Osteocyte (in vitro differentiated cells): ENCODE measurements at places on chromosomes 1 and 21. TPM values are rescaled to one million over a fixed set of nuclear protein-coding genes. Genes with fewer than 3 reads are reported as not detected.

The KCNC4 gene
- total RNA-seq: 1.1 and 2.0 TPM in 2 replicates

The RNU1-2 gene
- 2,650 and 2,859 TPM in 2 replicates for total RNA-seq

The FAM163A gene
- not detected in 2 replicates for total RNA-seq

The FOXO6 gene
- total RNA-seq: 0.81 and 0.99 TPM in 2 replicates

The ZNF362 gene
- total RNA-seq: 97.0 and 110 TPM in 2 replicates

- no peak for DNase-seq
Measured at GRCh38 chr1:151513626-151514121, 2.5 kb downstream of the CGN start.

GRCh38 chr1:207969528-207969927 lies 58.6 kb upstream of the CD34 start:
- no peak for DNase-seq

- no peak for DNase-seq
Measured at GRCh38 chr1:1550591-1551432, 10.4 kb upstream of the TMEM240 start.

GRCh38 chr1:81547912-81548303 lies 252.8 kb upstream of the ADGRL2 start:
- no peak for DNase-seq

DNA sequence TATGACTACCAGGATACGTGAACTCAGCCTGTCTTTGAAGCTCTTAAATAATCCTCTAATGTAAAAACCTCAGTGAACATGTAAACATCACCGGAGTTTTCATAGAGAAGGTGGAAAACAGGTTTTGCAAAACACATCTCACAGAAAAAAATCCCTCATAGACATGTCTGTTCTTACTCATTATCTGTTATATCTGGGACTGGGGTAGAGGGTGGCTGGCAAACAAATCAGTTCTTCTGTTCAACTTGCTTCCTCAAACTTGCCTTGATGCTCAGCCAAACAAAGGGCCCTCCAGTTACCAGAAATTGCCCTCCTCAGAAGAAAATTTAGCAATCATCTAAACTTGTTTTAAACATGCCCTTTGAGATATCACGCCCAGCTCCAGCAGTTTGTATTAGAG lies 66.1 kb upstream of the CXADR start:
- no peak for DNase-seq

GRCh38 chr21:14482165-14482564 lies 64.0 kb downstream of the SAMSN1 start:
- no peak for DNase-seq

DNA sequence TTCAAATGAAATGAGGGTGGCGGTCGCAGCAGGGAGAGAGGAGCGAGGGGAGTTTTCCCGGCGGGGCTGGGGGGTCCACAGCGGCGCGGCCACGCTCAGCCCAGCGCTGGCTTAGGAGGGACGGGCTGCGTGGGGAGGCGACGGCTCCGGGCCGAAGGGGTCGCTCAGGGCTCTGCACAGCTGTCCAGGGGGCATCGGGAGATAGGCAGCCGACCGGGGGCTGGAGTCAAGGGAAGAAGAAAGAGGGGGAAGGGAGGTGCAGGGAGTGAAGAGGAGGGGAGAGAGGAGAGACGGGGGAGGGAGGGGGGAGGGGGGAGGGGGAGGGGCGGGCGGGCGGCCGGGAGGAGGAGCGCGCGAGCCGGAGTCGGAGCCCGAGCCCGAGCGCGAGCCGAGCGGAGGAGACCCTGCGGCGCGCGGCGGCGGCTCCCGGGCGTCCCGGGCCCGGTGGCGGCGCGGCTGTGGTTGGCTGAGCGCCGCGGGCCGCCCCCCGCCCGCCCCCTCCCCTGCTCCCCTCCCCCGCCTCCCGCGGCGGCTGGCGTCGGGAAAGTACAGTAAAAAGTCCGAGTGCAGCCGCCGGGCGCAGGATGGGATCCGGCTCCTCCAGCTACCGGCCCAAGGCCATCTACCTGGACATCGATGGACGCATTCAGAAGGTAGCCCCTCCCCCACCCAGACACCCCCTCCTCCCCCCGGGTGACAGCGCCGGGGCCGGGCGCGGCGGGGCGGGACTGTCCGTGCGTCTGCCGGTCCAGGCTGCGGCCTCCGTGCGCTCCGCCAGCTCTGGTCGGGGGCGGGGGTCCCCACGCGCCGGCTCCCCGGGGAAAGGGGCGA lies at the start of gene PDE9A:
PDE9A (plus strand) TSS at position 391 of the 831 bp plus-strand sequence; CDS start at position 585, 194 bp downstream.
- no peak for DNase-seq

DNA sequence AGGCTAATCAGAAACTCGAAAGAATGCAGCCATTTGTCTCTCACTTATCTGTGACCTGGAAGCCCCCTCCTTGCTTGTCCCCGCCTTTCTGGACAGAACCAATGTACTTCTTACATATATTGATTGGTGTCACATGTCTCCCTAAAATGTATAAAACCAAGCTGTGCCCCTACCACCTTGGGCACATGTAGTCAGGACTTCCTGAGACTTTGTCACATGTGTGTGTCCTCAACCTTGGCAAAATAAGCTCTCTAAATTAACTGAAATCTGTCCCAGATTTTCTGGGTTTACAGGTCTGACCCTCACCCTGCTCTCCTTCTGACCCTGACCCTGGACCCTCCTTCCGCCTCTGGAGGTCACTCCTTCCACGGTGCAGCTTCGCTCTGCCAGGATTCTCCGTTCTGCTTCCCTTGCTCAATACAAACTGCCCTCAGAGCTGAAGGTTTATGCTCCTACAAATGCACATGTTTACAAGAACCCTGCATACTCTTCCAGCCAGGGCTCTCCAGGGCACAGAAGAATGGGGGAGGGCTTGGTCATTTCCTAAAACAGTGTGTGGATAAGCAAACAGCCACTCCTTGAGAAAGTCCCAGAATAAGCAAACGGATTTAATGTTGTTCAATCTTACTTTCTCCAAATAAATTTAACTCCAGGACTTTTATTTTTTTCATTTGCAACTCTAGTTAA lies 160.5 kb downstream of the ACTL8 start:
- DNase-seq: no peak

- DNase-seq: no peak
Measured at GRCh38 chr1:244335456-244335855, 116.3 kb downstream of the ADSS2 start.

GRCh38 chr21:16913010-16913409 lies 599.8 kb upstream of the CXADR start:
- no peak for DNase-seq

DNA sequence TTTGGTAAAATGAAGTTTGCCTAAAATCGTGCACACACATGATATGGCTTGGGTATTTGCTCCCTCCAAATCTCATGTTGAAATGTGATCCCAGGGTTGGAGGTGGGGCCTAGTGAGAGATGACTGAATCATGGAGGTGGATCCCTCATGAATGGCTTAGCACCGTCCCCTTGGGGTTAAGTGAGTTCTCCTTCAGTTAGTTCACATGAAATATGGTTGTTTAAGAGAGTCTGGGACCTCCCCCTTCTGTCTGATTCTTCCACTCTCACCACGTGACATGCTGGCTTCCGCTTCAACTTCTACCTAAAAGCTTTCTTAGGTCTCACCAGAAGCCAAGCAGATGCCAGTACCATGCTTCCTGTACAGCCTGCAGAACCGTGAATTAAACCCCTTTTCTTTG lies 58.4 kb downstream of the SIPA1L2 start:
- DNase-seq: no peak

GRCh38 chr1:46070164-46070814 lies 62.1 kb downstream of the PIK3R3 start:
- no peak for DNase-seq

DNA sequence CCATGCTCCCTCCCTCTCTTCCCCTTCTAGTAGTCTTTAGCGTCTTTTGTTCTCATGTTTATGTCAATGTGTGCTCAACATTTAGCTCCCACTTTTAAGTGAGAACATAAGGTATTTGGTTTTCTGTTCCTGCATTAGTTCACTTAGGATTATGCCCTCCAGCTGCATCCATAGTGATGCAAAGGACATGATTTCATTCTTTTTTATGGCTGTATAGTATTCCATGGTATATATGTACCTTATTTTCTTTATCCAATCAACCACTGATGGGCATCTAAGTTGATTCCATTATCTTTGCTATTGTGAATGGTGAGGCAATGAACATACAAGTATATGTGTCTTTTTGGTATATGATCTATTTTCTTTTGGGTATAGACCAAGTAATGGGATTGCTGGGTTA lies 38.3 kb upstream of the PALMD start:
- no peak for DNase-seq

- DNase-seq: no peak
Measured at GRCh38 chr1:209746451-209747165, 9.2 kb upstream of the TRAF3IP3 start.

GRCh38 chr1:38071312-38072256 lies 25.0 kb upstream of the POU3F1 start:
- no peak for DNase-seq

GRCh38 chr1:51946300-51946699 lies 44.2 kb downstream of the RAB3B start:
- DNase-seq: no peak

DNA sequence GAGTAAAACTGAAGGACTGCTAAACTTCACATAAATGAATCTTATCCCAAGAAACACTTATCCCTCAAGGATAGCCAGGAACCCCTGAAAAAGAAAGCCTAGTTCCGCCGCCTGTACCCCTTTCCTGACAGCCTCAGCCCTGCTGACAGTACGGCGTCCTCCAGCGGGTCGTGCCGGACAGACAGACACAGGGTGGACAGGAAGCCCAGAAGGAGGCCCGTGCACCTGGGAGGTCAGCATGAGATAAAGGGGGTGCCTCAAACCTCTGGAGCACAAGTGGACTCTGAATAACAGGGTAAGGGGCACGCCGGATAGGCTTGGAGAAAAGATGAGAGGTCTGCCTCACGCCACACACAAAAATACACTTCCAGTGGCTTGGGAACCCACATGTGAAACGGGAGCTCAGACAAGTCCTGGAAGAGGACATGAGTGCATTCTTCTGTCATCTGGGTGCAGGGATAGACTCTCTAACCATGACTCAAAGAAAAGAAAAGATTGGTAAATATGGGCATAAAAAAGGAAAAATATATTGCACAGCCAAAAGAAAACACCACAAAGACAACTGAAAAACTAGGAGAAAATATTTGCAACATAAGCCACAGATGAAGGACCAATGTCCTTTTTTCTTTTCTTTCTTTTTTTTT lies 17.3 kb upstream of the ADARB1 start:
- DNase-seq: no peak

GRCh38 chr1:235009561-235010306 lies 118.9 kb downstream of the TOMM20 start:
- no peak for DNase-seq

GRCh38 chr1:91334856-91335255 lies 69.8 kb downstream of the HFM1 start:
- no peak for DNase-seq

GRCh38 chr1:56939209-56939608 lies 26.6 kb downstream of the C8B start:
- DNase-seq: no peak
